ENCODE measurements at places on chromosomes 5 and 9.

DNA sequence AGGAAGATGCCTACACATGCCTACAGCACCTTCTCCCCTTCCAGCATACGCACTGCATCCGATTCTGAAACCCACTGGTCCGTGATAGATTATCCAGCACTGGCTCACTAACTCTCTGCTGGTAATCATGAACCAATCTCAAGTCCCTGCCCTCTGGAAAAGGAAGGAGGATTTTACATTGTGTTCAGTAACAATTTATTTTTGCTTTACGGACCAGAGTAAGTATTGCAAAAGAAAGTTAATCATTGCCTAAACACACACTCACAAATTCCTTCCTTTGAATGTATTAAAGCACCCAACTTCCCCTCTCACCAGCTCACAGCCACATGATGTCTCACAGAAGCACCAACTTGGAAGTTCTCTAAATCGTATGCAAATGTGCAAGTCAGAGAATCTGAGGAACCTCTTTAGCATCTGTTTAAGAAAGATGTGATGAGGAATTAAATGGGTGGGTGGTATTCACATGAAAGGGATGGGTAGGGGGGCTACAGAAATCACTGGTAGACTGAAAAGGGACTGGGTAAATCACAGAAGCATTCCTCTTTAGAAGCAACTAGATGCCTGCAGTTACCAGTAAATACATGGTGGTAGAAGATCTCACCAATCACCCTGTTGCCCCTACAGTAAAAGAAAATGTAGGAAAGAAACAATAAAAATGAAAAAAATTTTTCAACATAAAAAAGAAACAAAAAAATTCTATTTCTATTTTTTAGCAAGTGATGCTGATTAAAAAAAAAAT lies 8.4 kb downstream of the GNAQ start:
- DNase-seq: peak; percentile 69

DNA sequence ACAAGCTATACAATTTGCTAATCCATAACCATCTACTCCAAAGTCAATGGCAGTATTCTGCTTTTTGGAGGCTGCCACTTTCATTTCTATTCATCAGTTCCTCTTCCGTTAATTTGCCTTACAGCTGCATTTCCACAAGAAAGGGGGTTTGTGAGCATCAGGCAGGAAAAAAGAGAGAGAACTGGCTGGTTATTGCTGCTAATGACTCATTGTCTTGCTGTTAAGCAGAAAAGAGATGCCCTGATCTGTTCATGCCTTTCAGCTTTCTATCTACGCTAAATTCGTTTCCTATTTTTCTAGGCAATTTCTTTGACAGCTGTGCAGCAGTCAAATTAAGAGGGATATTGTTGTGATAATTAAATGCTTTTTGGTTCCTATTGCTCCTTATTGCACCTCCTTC lies 65.9 kb upstream of the GNAQ start:
- DNase-seq: no peak

DNA sequence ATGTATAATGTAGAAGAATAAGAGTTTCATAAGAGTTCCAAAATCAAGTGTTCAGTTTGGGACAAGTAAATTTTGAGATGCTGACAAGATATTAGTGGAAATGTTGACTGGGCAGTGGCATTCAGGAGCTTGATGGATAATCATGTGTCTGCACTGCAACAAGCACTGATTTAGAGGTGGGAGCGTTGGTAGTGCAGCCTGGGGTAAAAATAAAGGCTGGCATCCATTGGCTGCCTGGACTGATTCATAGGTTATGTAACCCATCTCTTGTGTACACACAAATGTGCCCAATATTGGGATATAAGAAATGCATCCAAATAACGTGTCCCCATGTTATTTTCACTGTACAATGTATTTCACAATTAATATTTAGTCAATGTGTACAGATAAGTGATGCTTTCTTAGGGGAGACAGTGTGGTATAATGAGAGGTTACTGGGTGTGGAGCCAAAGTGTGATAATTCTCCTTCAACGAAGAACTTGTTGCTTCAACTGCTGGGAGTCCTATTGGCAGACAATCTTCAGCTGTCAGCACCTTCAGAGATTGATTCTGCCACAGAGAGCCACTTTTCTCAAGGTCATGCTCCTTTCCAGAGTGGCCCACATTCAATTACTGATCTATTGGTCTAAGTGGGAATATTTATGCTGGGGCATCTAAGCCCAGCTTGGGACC lies 20.9 kb upstream of the SMC2 start:
- DNase-seq: no peak

DNA sequence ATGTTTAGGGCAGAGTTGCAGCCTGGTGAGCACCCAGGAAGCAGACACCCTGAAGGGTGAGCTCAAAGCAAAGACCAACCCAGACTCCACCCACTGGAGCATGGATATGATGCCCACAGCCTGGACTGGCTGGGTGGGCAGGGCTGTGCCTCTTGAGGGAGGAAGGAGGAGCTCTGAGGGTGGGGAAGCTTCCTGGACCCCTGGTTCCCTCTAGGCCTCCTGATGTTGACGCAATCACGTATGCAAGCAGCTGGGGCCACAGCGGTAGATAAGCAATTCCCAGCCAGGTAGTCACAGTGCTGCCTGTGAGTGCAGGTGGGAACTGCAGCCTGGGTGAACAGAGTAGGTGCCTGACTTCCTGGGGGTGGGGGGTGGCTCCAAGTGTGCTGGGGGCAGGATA lies 271.5 kb downstream of the CDK5RAP2 start:
- no peak for DNase-seq

- DNase-seq: no peak
Measured at GRCh38 chr9:37438359-37438758, 15.9 kb downstream of the GRHPR start.

DNA sequence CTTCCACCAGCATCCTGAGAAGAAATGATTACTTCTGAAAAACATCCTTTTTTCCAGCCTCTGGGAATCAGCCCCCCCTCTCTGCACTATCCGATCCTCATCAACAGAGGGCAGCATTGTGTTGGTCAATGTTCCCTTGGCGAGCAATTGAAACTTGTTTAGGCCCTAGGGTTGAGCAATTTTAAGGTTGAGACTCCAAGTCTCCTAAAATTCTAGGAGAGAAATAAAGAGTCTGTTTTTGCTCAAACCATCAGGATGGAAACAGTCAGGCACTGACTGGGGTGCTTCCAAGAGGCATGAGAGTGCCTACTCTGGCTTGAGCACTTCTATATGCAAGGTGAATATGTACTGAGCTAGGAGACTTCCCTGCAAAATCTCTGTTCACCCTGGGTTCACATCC lies 12.4 kb upstream of the CYFIP2 start:
- peak; percentile 9 for DNase-seq

GRCh38 chr9:95820074-95820473 lies 55.4 kb upstream of the ERCC6L2 start:
- no peak for DNase-seq

GRCh38 chr5:17105744-17106418 lies 111.5 kb upstream of the BASP1 start:
- no peak for DNase-seq

DNA sequence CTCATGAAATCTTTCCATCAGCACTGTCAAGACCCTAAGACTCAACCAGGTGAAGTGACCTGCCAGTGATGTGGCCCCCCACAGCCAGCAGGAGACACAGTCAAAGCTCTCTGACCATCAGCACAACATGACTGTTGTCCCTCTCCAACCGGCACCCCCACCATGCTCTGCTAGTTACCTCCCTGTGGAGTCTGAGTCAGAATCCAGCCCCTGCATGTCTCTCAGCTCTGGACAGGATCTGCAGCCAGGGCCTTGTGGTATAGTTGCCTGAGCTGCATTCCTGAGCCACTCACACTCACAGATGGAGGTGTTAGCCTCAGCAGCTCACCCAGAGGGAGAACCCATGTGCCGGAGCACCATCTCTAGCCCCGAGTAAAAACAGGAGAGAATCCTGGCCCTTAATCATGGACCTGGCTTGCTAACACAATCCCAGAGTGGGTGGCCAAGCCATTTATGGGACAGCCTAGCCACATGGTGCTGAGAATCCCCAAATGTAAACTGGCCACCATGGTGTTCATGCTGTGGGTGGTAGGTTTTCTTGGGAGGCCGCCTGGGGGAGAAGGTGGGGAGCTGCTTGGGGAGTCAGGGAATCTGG lies 237.8 kb downstream of the PAPPA start:
- peak; percentile 75 for DNase-seq

DNA sequence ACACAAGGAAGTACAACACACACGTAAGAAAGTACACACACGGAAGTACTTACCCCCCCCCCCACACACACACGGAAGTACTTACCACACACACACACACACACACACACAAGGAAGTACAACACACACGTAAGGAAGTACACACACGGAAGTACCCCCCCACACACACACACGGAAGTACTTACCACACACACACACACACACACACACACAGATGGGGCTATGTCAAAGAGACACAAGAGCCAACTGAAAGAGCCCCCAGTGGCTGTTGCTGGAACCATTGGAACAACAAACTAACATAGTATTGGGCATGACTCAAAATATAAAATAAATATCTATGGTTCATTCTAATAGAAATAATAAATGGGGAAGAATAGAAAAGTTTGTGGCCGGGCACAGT lies 4.9 kb upstream of the MAPK9 start:
- DNase-seq: no peak

GRCh38 chr5:143142596-143143435 lies 260.7 kb downstream of the NR3C1 start:
- DNase-seq: no peak

DNA sequence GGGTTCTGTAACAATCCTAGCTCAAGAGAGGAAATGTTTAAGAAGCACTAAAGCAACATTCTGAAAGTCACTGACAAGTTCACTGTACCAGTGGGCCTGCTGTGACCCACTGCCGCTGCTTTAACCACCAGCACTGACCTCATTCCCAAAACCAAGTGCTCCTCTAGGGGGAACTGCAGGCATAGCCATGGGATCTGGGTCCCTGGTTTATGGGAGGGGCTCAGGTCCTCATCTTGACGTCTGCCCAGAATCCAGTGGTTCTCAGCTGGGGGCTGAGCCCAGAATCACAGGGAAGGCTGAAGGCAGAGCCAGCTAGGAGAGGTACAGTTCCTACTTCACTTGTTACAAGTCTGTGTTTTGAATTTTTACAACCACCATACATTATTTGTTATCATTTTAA lies 36.1 kb upstream of the SLC2A8 start:
- DNase-seq: no peak

DNA sequence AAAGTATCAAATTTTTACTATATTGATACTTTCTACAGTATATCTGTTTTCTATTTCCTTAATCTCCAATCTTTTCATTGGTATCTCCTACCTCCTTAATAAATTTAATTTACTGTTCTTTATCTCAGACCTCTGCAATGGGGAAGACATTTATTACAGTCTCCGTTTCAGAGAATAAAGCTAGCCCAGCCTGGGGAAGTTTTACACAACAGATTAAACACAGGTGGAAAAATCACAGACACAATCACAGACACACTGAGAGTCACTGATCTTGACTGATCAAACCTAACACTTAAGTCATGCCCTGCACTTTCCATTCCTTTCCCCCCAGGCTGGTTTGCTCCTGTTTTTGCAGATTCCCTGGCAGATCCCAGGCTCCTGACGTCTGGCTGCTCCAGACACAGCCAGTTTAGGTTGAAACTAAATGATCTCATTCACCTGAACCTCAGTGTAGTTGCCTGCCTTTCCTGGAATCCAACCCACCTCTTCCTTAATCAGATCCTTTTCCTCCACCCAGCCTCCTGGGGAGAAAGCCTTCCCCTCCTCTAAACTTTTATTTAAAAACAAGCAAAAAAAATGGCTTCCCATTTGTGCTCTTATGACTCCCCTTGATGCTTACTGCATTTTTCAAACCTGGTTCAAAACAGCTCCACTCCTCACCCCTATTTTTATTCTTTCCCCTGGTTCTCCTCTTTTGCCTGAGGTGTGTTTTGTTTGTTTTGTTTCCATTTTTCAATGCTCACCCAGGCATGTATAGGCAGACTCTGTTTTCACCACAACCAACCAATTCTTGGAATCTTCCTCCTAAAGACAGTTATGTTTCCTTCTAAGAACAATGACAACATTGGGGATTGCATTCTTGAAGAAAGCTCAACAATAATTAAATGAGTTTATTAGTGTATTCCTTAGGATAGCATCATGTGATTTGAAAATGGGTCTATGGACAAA lies 29.5 kb upstream of the OSMR start:
- DNase-seq: no peak

- DNase-seq: no peak
Measured at GRCh38 chr5:166324372-166324771, 1967.1 kb upstream of the WWC1 start.

- no peak for DNase-seq
Measured at GRCh38 chr9:81303658-81304057, 385.7 kb downstream of the TLE1 start.

DNA sequence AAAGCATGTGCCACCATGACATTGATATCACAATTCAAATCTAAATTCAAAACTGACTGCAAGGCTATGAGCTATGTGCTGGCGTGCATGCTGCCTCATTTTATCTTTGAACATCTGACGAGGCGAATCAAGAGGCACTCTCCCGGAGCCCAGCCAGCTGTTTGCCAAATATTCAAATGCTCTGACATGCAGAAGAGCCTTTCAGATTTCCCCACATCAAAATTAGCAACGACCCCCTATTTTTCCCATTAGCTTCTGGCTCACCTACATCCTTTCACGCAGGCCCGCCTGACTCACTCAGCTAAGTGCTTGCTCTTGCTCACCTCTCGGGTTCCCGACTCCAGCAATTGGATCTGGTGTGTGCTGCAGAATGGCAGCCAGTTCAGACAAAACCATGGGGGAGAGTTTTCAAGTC lies 159.0 kb downstream of the NR2F1-AS1 start:
- no peak for DNase-seq

GRCh38 chr9:105053209-105053652 lies 125.3 kb upstream of the ABCA1 start:
- DNase-seq: peak; percentile 89

GRCh38 chr9:121748727-121749423 lies 97.4 kb downstream of the DAB2IP start:
- no peak for DNase-seq

- DNase-seq: no peak
Measured at GRCh38 chr9:112754578-112754977, 4.0 kb downstream of the SNX30 start.

DNA sequence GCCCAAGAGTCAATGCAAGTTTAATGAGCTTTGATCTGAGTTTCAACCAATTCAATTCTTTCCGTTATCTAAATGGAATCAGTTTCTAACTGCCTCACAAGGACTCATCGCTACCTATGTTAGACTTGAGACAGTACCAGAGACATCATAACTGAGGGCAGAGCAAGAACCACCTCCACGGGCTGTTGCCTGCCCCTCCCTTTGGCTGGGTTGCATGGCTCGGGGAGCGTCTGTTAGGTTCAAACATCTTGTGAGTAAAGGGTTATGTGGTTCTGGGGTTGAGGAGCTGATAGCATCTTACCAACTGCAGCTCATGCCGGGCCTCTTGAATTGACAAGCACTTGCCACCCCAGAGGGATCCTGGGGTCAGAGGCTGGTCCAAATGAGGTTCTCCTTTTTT lies 457.9 kb downstream of the ENC1 start:
- DNase-seq: no peak

- no peak for DNase-seq
Measured at GRCh38 chr5:58524571-58524970, 33.3 kb downstream of the GAPT start.

- no peak for DNase-seq
Measured at GRCh38 chr5:72302171-72302570, 17.9 kb downstream of the MRPS27 start.

GRCh38 chr9:5642170-5642569 lies 13.3 kb downstream of the RIC1 start:
- no peak for DNase-seq

GRCh38 chr5:73641811-73642210 lies 15.8 kb downstream of the ARHGEF28 start:
- DNase-seq: no peak
